ENCODE measurements at places on chromosomes 2 and 18. TPM values are rescaled to one million over a fixed set of nuclear protein-coding genes. Genes with fewer than 3 reads are reported as not detected.

Gene NDUFV2
- 228 TPM for total RNA-seq

Gene HEATR5B
- total RNA-seq = 20.5 TPM

DNA sequence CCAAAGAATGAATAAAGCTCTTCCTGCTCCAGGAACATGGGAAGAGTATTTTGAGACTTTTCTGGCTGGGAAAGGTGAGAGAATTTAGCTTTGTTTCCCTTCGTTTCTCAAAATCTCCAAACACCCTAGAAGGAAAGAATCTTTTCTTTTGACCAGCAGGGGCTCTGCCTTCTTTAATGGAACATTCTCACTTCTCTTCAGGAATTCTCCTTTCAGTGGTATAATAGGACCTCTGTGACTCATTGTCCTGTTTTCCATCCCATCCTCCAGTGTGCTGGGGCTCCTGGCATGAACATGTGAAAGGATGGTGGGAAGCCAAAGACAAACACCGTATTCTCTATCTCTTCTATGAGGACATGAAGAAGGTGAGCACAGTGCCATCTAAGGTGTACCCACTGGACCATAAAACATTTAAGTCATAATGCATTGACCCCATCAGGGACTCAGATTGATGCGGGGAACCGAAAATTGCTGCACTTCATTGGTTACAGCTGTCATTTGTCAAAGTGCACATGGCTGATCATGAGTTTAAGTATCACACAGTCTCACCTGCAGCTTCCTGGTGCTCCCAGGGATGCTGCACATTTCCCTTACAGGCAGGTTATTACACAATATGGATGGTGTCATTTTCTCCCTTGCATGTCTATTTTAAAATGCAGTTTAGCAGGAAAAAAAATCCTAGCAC lies 5.5 kb downstream of the SULT1C4 start:
- no peaks in the 10 kb centered on the region for H3K27me3 ChIP-seq
- DNase-seq = peak; percentile 56
- H3K27ac ChIP-seq = peak overlapping the region; percentile 61
- H3K4me3 ChIP-seq = no peak overlapping the region

DNA sequence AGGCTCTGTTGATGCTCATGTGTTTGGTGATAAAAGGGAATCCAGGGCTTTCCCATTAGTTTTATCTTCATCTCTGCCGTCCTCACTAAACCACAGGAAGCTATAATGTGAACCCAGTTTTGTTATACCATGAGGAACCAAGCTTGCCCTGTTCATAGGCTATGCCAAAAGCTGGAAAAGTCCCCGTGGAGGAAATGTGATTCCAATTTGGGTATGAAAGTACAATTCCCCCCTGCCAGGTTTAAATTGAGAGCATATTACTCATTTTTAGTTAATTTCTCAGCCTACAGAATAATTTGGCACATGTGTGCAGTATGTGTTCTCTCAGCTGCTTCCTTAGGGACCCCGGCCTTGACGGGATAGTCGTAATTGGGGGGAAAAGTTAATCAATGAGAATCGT lies 327.4 kb downstream of the RND3 start:
- no peak overlapping the region for H3K4me3 ChIP-seq
- H3K4me1 ChIP-seq = peaks cover 5% of the 10 kb centered on the region
- H3K36me3 ChIP-seq = no peaks in the 10 kb centered on the region
- H3K27me3 ChIP-seq = no peaks in the 10 kb centered on the region

DNA sequence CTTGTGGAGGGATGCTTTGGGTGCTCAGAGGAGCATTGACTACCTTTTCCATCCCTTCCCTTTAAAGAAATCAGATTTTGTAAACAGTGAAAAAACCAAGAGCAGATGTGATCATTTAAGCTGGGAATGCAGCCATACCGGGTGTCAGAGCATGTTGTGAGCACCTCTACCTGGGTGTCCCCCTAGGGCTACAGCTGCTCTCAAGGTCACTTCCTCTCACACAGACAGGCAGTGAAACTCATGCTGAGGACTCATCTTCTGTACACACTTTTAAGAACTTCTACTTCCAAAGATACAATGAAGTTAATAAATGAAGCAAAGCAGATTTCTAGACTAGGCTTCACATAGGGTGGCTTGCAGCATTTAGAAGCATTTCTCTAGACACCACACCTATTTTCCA lies 48.4 kb upstream of the FRZB start:
- no peak for DNase-seq
- no peak overlapping the region for H3K27ac ChIP-seq
- H3K4me1 ChIP-seq = no peaks in the 10 kb centered on the region
- H3K36me3 ChIP-seq = no peaks in the 10 kb centered on the region
- H3K27me3 ChIP-seq = no peaks in the 10 kb centered on the region

GRCh38 chr2:223587301-223587700 lies 14.9 kb downstream of the SCG2 start:
- no peak overlapping the region for H3K4me3 ChIP-seq
- H3K36me3 ChIP-seq = no peaks in the 10 kb centered on the region
- no peak for DNase-seq
- H3K27me3 ChIP-seq = no peaks in the 10 kb centered on the region
- H3K4me1 ChIP-seq = peaks cover 29% of the 10 kb centered on the region

GRCh38 chr2:78887446-78887845 lies 138.1 kb upstream of the REG3G start:
- no peaks in the 10 kb centered on the region for H3K36me3 ChIP-seq
- no peaks in the 10 kb centered on the region for H3K4me1 ChIP-seq
- no peak overlapping the region for H3K4me3 ChIP-seq
- H3K27ac ChIP-seq = no peak overlapping the region

Data from neural progenitor cell (in vitro differentiated cells).